CD4-positive, alpha-beta T cell treated with Interleukin-17A for 1 hour (primary cell): ENCODE measurements at places on chromosomes 1 and 21.

DNA sequence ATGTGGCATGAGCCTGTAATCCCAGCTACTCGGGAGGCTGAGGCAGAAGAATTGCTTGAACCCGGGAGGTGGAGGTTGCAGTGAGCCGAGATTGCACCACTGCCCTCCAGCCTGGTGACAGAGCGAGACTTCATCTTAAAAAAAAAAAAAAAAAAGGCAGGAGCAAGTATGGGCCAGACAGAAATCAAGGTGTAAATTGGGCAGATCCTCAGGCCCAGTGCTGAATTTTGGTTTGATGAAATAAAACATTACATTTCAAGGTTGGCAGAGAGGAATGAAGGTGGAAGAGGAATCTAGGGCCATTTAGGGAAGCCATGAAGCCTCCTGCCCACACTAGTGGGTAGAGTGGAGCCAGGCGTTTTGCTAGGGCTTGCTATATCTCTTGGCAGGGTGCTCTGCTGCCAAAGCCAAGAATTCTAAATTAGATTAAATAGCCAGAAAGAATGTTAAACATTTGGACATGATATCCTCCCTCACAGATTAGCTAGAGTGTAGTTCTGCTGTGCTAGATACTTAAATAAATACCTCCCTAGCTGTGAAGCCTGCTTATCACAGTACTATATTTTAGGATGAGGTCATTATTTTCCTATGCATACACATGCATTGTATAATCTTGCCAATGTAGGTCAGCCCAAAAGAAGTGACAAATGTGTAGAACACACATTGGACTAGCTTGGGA is 16.6 kb upstream of the LGALS8 start:
- DNase-seq = no peak

DNA sequence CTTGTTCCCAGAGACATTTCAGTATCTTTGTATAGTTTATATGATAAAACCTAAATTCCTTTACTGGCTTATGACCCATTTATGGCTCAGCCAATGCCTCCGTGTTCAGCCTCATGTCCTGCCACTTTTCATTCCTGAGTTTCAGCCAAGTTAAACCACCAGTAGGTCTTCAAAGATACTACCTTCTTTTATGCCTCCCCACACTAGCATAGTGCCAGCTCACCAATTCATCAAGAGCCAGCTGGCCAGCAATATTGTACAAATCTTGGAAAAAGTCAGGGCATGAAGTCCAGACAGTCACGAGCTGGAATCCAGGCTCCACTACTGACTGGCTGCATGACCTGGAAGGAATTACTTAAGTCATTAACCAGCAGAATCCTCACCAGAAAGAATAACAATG is 446.0 kb downstream of the GPATCH2 start:
- DNase-seq = no peak

DNA sequence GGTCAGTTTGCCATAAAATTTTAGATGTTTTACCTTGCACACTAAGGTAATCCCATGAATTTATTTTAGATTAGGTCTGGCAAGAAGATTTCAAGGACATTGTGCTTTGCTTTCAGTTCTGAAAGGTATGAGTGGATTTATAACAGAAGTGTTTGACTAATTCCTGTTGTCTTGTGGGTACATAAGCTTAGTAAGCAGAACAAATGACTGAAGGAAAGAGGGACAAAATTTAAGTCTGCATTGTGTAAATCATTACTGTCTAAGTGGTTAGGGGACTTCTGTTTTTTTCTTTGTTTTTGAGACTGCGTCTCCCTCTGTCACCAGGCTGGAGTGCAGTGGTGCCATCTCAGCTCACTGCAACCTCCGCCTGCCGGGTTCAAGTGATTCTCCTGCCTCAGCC is 60.1 kb downstream of the PKN2 start:
- DNase-seq = no peak

DNA sequence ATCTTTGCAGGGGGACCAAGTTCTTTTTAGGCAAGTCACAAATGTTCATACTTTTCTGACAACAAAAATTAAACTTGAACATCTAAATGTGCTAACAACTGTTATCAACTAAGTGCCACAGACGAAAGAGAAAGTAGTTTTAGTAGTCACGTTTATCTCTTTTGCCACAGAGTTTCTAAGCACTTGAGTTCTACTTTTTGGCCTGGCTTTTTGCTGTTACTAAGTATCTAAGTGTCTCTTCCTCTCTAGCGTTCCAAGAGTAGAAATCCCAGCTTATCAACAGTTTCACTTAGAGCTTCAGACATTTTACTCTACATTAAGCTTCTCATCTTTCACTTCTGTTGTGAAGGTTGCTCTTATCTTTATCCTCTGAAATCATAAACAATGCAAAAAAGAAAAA is 34.2 kb downstream of the GATAD2B start:
- peak; percentile 12 for DNase-seq

GRCh38 chr1:39157304-39157703 is 47.2 kb upstream of the MACF1 start:
- no peak for DNase-seq

DNA sequence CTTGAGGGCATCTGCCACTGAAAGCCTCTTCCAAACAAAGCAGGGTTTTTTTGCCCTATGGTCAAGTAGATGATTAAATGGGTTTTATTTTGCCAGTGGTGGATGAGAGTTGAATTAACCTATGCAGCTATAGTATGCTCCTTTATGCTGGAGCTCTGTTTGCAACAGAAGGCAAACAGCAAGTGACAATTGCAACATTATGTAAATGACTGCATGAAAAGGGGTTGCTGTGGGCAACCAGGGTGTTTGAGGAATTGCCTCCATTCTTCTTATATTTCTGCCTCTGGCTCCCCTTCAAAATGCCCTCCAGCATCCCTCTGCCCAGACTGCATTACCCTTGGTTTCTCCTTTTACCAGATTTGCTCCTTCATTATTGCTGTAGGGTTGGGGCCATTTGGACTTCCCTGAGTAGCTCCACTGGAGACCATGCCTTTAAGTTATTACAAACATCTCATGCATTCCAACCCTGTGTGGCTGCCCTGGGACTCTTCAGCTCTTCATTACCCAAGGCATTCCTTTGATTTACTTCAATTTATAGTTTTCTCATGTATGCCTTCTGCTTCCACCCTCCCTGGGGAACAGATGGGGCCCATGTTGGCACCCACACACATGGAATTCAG is 398.4 kb downstream of the PRDM2 start:
- DNase-seq = no peak

DNA sequence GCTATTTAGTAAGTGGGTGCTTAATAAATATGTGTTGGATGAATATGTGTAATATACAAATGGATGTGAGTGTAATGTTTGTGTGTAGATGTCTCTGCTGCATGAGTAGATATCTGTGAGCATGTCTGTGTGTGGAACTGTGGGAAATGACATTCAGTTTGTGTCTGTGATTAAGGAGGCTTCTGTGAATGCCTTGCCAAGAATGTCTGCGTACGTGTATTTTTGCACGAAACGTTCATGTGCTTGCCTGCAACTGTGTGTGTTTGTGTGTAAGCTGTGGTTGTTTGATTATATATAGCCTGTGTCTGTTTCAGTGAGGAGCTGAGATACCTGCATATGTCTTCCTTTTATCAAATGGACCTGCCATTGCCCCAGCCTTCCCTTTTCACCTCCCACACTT is 13.8 kb downstream of the DMBX1 start:
- DNase-seq = no peak

DNA sequence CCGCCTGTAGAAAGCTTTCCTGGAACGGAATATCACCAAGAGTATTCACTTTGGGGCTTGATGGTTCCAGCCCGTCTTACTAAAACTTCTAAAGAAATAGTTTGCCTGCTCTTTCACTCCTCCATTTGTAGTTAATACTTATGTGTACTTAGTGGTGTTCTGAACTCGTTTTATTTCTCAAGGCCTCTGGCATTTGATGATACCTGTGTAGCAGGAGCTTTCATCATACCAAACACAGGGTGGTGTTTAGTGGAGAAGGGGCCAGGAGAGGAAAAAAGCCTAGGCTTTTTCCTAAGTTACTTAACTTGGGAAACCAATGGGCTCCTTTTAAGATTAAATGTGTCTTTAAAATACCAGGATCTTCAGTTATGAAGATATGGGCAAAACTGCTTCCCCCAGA is 74.3 kb downstream of the RPS6KA1 start:
- no peak for DNase-seq

GRCh38 chr1:177163844-177164379 is 600 bp downstream of the ASTN1 start:
- no peak for DNase-seq

- no peak for DNase-seq
Measured at GRCh38 chr1:105730701-105731100, 1325.8 kb upstream of the PRMT6 start.

DNA sequence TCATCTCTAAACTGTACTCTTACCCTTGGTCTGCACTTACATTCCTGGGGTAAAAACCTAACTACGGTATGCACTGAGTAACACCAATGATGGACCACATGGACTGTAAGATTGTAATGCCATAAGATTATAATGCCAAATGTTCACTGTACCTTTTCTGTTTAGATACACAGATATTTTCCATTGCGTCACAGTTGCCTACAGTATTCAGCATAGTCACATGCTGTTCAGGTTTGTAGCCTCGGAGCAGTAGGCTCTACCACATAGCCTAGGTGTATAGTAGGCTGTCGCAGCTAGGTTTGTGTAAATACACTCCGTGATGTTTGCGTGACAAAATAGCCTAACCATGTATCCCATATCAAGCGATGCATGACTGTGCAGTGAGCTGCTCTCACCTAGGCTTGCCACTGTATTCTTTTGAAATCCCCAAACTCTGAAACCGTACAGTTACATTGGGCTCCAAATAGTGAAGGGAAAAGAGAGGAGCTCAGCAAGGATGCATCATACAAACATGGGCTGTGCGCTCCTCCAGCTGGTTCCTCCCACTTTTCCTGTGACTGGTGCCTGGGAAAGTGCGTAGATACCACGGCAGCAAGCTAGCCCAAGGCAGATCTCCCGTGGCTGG is 35.2 kb downstream of the CFAP57 start:
- DNase-seq = no peak

GRCh38 chr21:30689822-30690221 is 28.8 kb downstream of the KRTAP21-3 start:
- no peak for DNase-seq

- DNase-seq = peak; percentile 9
Measured at GRCh38 chr1:162028726-162029125, 5.1 kb upstream of the OLFML2B start.

- no peak for DNase-seq
Measured at GRCh38 chr1:61121631-61122030, 39.3 kb downstream of the NFIA start.

DNA sequence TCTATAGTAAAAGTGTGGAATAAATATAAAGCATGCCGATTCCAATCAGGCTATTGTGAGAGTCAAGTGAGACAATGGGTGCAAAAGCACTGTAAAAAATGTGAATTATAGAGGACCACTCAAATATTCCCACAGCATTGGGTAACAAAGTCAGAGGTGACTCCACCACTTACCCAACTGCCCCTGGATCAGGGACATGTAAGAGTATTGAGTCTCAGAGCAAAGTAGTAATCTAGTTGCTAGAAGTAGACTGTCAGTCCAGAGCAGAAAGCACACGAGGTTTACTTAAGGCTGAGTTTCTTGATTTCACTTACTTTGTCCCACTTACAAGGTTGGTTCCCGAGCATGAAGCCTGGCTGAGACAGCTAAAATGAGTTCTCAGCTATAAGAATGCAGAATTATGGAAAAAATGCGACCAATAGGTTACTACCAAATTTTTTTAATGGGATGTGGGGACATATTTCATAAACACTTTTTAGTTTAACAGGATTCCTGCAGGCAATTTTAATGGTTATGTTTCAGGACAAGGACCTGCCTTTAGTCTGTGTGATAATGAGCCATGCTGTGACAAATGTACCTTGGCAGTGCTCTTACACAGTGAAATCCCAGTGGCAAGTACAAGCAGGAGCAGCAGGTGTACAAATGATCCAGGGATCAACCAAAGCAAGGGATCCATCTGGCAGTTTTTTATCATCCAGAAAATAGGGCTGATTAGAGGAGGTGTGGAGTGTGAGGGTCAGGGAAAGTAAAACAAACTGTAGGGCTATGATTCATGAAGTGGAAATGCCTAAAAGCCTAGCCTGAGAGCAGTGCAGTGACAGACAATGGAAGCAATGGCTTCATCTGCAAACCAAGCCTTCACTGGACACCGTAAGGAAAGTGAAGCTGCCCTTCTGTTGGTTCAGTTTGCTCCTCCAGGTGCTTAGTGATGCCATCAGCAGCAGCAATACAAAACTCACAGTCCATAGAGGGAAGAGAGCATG is 156.2 kb upstream of the SPAG17 start:
- no peak for DNase-seq

GRCh38 chr1:103497404-103497803 is 28.1 kb upstream of the RNPC3 start:
- no peak for DNase-seq

- no peak for DNase-seq
Measured at GRCh38 chr1:51070640-51071039, 31.4 kb upstream of the C1orf185 start.

GRCh38 chr21:21200103-21200938 is 202.1 kb downstream of the NCAM2 start:
- DNase-seq = peak; percentile 0

- DNase-seq = no peak
Measured at GRCh38 chr1:45607404-45608074, 16.3 kb downstream of the CCDC17 start.

GRCh38 chr1:190474650-190475211 is 2.9 kb downstream of the BRINP3 start:
- no peak for DNase-seq

DNA sequence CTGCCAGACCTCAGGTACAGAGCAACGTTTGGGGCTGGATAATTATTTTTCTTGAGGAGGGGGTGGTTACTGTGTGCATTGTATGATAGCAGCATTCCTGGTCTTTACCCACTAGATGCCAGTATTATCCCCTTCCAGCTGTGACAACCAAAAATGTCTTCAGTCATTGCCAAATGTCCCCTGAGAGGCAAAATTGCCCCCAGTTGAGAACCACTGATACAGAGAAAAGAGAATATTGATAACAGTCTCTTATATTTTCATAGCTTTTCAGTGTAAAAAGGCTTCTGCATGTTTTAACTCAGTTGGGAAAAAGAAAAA is 51.8 kb upstream of the SYT14 start:
- no peak for DNase-seq
